ENCODE measurements at places on chromosomes 1 and 21. TPM values are rescaled to one million over a fixed set of nuclear protein-coding genes. Genes with fewer than 3 reads are reported as not detected.

- no peak for DNase-seq
These were observed 43.4 kb upstream of the FBXO28 start for GRCh38 chr1:224070521-224070920.

DNA sequence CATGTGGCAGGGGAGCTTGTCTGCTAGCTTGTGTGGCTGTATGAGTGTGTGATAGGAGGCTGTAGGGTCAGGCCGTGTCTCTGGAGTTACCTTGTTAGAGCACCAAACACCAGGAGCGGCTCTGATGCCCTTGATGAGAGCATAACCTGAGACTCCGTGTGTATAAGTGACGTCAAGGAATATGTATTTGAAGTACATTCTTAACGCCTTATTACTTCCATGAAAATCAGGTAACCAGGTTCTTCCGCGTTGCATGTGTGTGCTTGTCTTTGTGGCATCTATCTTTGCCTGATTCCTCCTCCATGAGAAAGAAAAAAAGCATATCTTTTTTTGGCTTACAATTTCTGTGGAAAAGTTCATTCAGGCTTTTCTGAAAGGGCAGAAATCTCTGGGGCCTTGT is 4.6 kb downstream of the OLFML3 start:
- DNase-seq = no peak

DNA sequence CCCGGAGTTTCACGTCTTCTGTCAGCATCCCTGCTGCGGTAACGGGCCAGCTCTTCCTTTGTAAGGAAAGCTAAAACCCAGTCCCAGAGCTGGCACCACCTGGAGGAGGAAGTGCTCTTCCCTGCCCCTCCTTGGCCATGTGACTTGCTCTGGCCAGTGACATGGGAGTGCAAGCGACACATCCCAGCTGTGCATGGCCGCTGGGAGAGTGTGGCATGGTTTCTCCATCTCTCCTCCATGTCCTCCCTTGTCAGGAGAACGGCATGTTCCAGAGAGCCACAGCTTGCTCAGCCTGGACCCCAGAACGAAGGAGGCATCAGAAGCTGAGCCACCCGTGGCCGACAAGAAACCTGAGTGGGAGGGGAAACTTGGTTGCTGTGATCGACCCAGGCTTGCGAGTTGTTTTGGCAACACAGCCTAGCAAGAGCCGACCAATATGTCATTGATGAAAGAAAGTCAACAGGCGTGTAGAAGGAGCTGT is 2.7 kb upstream of the PRXL2B start:
- no peak for DNase-seq

- no peak for DNase-seq
These were observed 146.7 kb downstream of the HLX start for GRCh38 chr1:221025956-221026355.

GRCh38 chr1:210251680-210252490 is 19.3 kb downstream of the SERTAD4 start:
- DNase-seq = no peak

- DNase-seq = no peak
These were observed 38.2 kb downstream of the PKNOX1 start for GRCh38 chr21:43012596-43012995.

- peak; percentile 85 for DNase-seq
These were observed 13.5 kb downstream of the ASAP3 start for GRCh38 chr1:23470282-23471070.

GRCh38 chr1:24890887-24891286 is 39.2 kb downstream of the RUNX3 start:
- no peak for DNase-seq

DNA sequence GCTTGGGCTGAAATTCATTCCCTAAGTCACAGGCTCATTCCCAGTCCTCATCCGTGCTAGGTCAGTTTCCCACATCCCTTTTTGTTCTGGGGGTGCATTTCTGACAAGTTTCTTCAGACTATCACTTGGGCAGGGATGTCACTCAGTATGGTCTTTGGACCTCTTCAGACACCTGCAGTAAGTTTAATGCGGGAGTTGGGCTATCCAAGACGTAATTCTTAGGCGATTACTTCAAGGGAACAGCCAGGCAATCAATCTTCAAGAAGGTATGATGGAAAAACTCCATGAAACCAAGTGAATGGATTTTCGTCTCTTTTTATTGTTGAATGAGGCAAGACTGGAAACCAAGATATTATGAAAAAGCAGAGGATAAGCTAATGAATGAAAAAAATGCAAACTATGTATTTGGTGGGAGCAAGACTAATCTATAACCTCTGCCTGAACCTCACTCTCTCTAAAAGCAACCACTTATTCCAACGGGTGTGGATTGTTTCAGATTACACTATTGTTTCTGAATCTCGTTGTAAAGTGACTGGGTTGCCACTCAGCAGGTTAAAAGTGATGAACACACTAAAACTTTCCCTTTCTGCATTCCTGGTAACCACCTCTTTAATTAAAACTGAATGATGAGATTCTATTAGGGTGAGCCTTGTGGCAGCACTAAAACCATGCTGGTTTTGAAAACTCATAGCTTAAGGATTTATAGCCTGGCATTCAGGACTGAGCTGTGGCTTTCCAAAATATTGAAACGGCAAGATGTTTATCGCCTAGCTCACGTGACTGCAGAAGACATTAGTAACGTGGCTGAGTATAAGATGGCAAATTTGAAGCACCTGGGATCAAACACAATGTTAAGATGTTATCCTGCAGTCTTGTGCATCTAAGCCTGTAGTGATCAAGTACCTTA is 1.1 kb downstream of the RASAL2 start:
- DNase-seq = peak; percentile 88

DNA sequence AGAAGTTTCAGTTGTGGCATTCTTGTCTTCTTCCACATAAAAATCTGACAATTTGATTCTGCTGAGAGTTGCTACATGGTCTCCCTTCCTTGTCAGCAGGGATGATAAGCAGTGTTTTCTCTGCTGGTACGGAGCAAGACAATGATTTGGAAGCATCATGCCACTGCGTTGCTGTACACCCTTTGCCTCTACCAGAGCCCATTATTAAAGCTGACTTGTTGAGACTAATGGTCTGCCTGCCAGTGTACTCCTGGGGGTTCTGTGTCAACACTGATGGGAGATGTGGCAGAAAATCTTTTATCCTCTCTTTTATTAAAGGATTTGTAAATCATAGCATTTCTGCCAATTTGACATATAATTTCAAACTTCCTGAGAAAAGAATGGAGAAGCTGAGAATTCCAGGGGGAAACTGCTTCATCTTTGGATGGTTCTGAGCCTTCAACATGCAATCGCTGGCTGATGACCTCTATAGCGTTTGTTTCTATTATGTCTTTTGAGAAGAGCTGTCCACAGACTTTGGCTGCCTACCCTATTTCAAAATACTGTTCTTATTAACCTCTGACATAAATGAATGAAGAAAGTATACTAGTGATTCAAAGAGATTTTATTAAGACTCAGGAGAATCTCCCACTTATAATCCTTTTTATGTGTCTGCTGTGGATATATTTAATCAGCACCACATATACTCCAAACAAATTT is 47.9 kb upstream of the DYNLT5 start:
- DNase-seq = no peak

DNA sequence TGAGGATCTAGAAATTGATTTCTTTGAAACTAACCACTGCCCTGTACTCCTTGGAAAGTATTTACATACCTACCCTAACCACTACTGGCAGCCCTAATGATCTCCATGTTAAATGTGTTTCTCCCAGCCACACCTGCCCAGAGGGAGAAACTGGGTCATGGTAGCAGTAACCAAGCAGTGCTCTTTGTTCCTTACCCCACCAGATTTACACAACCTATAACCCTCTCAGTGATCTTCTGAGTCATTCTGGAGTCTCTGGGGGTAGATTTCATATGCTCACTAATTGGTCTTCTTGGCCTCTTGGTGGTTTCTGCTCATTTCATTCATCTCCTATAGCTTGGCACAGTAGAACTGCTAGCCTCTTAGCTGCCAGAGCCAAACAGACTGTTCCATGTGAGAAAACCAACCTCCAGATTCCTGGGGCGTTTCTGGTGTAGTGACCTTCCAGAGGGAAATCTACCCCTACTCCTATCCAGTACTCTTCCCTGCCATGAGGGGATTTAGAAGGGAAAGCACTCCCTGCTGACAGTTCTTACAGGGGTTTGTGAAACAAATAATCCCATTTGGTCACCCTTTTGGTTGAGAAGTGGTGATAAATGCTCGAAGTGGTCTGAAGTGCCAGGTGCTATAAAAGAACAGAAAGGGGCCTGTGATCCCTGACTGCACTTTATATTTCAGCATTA is 36.2 kb upstream of the LRIG2 start:
- DNase-seq = peak; percentile 3

DNA sequence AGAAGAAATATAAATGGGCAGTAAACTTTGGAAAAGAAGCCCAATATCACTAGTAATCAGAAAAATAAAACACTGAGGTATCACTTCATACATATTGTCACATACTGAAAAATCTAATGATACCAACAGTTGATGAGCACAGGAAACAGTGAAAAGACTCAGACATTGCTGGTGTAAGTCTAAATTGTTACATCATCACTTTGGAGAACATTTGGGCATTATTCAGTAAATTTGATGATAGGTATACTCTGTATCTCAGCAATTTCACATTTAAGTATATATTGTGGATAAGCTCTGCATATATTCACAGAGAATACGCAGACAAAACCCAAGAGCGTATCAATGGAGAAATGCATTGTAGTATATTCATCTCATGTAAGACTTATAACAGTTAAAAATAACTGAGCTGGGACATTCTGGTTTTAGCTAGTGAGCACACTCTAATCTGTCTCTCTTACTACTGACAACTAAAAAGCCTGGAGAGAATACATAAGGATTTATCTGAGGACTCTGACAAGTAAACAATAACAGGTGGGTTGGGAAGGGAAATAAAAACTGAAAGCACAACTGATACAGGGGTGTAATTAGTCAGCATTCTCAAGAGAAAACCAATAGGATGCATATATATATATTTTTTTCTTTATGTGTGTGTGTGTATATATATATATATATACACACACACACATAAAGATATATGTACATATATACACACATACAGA is 212.7 kb upstream of the JUN start:
- no peak for DNase-seq

DNA sequence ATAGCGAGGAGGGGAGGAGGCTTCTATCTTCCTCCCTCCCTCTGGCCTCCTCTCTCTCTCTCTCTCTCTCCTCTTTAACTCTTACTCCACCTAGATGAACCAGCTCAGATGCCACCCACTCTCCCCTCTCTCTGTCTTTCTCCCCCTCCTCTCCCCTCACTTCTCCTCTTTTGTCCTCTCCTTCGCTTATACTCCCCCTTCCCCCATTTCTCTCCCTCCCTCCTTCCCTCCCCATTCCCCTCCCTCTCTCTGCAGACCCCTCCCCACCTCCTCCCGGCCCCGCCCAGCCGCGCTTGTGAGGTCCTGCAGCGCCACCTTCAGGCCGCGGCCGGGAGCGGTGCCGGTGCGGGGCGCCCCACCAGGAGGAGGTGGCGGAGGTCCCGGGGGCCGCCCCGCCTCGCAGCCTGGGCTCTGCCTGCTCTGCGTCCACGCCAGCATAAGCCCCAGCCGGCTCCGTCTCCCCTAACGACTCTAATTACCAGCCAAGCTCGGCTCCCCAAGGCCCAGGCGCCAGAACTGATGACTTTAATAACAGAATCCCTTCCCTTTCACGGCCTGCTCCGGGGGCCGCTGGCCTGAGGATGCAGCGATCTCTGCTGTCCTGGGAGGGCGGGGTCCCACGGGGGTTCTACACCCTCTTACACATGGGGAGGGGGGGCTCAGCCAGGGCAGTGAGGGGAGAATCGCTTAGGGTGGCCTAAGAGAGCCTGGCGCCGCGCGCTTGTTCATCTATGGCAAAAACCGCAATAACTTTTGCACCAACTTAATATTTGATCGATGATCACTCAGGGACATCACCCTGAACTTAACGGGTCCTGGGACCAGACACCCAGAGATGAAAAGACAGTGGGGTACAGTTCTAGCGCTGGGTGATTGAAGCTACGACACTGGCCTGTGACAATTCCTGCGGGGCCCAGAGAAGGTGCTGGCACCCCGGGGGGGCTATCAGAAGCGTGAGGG is 637.3 kb downstream of the MATN1 start:
- DNase-seq = peak; percentile 43

- no peak for DNase-seq
These were observed 68.8 kb downstream of the GRIK3 start for GRCh38 chr1:36965275-36966159.

GRCh38 chr1:81435175-81435574 is 365.6 kb upstream of the ADGRL2 start:
- DNase-seq = no peak

GRCh38 chr1:77544845-77545244 is 137.6 kb downstream of the ZZZ3 start:
- DNase-seq = peak; percentile 52

The C1QB gene
- not detected for total RNA-seq

The SERBP1 gene
- total RNA-seq = 214 TPM

The FAF1 gene
- 35.4 TPM for total RNA-seq

The ZNF670 gene
- 4.0 TPM for total RNA-seq

The ANKRD34A gene
- total RNA-seq = 5.8 TPM

The DUSP10 gene
- 34.8 TPM for total RNA-seq

The EXOC8 gene
- 15.2 TPM for total RNA-seq

All from astrocyte (in vitro differentiated cells and primary cell).